ENCODE measurements at places on chromosomes 12 and 14. TPM values are rescaled to one million over a fixed set of nuclear protein-coding genes. Genes with fewer than 3 reads are reported as not detected.

TOMM20L gene
- total RNA-seq, result not detected

SLCO1B1 gene
- total RNA-seq, result not detected

SLC6A12 gene
- total RNA-seq, result 0.15 TPM

SELPLG gene
- total RNA-seq, result 0.68 TPM

SERPINA4 gene
- not detected for total RNA-seq

IPO8 gene
- 29.7 TPM for total RNA-seq

ITGB7 gene
- 0.15 TPM for total RNA-seq

HCFC2 gene
- 19.8 TPM for total RNA-seq

AGAP2 gene
- 0.30 TPM for total RNA-seq

Measured in smooth muscle cell of the coronary artery (primary cell).